Uterus (tissue), 4 donors: ENCODE measurements at places on chromosomes 1 and 21. TPM values are rescaled to one million over a fixed set of nuclear protein-coding genes. Genes with fewer than 3 reads are reported as not detected.
A peak's percentile ranks its signal among the peaks of the same experiment; 100 is the strongest.

- no peak overlapping the region for H3K4me3 ChIP-seq
- DNase-seq: no peak
- no peaks in the 10 kb centered on the region for H3K27me3 ChIP-seq
- H3K4me1 ChIP-seq: no peaks in the 10 kb centered on the region
- no peak overlapping the region for H3K27ac ChIP-seq
Observed at GRCh38 chr21:25583370-25584130, 23.7 kb downstream of the MRPL39 start.

The KCNJ10 gene
- 0.58 TPM for total RNA-seq

DNA sequence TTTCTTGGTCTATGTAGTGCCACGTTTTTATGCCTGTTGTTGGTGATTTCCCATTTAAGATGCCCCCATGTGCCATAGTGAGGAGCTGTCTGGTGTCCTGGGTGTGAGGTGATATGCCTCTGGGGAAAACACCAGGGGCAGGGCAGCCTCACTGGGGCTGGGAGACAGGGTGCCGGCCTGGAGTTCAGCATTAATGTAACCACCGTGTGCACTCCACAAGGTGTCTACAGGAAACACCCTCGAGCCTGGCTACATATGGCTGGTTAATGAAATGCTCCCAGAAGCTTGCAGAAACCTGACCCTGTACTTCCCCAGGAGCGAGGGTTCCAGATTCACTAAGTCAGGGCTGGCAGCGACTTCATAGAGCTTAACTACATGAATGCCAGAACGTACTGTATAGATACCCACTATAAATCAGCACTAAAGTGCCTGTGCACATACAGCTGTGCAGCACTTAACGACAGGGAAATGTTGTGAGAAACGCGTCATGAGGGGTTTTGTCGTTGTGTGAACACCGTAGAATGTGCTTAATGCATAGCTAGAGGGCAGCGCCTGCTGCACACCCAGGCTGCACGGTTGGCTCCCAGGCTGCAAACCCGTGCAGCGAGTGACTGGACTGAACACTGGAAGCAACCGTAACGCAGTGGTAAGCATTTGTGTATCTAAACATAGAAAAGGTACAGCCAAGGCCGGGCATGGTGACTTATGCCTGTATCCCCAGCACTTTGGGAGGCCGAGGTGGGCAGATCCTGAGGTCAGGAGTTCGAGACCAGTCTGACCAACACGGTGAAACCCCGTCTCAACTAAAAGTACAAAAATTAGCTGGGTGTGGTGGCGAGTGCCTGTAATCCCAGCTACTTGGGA is 10.4 kb downstream of the TFF2 start:
- no peak overlapping the region for H3K27ac ChIP-seq
- H3K27me3 ChIP-seq: no peaks in the 10 kb centered on the region
- H3K4me1 ChIP-seq: no peaks in the 10 kb centered on the region
- no peak overlapping the region for H3K4me3 ChIP-seq
- no peaks in the 10 kb centered on the region for H3K36me3 ChIP-seq
- peak; percentile 1 for DNase-seq

DNA sequence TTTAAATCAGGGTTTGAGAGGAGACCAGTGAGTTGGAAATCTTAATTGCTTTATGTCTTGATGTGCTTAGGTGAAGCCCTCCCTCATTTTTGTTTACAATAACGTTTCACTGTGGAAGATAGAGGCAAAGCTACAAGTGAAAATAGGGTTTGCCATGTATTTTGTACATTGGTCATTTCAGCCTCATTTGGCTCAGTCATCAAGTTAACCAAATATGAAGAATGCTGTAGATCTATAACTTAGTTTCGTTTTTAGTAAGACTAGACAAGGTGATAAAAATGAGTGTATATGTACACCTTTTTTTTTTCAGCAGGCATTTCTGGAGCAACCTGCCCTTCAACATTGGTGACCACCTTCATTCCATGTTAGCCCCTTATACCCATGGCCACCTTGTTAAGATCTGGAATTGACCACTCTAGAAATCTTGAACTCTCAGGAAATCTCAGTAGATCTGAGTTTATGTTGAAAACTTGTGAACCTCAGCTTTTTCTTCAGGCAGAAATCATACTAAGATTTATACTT is 2.9 kb downstream of the NFYC start:
- H3K27me3 ChIP-seq: no peaks in the 10 kb centered on the region
- no peak for DNase-seq
- no peak overlapping the region for H3K27ac ChIP-seq
- no peaks in the 10 kb centered on the region for H3K4me1 ChIP-seq

The NEK2 gene
- not detected for total RNA-seq
